ENCODE measurements at places on chromosomes 3 and 15. TPM values are rescaled to one million over a fixed set of nuclear protein-coding genes. Genes with fewer than 3 reads are reported as not detected.

Gene GOLGA8K
- not detected for polyA plus RNA-seq

DNA sequence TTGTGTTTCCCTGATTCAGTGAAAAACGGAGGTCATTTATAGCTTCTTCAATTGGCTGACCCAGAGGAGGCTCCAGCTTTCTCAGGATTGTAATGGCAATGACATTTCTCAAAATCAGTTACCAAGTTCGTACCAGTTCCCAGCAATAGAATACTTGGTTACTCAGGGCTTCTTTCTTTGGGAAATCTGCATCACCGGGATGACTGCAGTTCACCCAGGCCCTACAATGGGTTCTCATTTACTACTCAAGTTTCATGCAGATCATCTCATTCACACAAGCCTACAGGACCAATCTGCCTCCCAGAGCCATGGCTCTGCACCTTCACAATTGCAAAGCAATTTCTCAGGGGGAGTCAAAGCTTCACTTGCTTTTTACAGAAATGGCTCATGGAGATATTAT is 109.6 kb downstream of the FHIT start:
- no peak for DNase-seq

GRCh38 chr3:101542957-101543356 is 18.7 kb upstream of the TRMT10C start:
- DNase-seq = no peak

- peak; percentile 47 for DNase-seq
Observed at GRCh38 chr3:123634149-123635051, 49.5 kb upstream of the HACD2 start.

DNA sequence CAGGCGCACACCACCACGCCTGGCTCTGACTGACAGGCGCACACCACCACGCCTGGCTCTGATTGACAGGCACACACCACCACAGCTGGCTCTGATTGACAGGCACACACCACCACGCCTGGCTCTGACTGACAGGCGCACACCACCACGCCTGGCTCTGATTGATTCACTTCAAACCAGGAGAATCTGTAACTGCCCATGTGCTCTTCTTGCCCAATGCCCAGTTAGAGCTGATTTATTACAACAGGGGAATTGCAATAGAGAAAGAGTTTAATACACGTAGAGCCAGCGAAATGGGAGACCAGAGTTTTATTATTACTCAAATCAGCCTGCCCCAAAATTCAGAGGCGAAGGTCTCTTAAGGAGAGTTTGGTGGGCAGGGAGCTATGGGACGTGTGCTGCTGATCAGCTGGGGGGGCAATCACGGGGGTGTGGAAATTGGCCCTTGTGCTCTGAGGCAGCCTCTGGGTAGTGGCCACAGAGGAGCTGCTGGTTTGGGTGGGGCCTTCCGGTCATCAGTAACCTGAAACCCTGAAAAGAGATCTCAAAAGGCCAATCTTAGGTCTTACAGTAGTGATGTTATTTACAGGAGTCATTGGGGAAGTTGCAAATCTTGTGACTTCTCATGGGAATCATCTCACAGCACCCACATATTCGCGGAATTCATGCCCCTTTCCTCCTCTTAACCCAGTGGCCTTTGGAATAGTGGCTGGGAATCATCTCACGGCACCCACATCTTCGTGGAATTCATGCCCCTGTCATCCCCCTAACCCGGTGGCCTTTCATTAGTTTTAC is 63.8 kb upstream of the TFRC start:
- no peak for DNase-seq

Gene TBC1D5
- 43.6 TPM for polyA plus RNA-seq

All from fibroblast of lung (primary cell).